D721Med (cell line): ENCODE measurements at places on chromosomes 1 and 21.

DNA sequence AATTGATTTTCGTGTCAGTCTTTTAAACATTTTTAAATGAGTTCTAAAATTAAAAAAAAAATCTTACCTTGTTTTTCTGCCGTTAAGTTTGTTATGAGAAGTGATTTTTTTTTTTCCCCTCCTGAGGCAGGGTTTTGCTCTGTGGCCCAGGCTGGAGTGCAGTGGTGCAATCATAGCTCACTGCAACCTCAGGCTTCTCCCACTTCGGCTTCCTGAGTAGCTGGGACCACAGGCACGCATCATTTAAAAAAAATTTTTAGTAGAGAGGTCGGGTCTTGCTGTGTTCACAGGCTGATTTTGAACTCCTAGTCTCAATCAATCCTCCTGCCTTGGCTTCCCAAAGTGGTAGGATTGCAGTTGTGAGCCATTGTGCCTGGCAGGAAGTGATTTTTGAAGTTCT is 41.1 kb downstream of the MTR start:
- no peak for DNase-seq

GRCh38 chr1:3001471-3002348 is 19.6 kb upstream of the ACTRT2 start:
- no peak for DNase-seq

DNA sequence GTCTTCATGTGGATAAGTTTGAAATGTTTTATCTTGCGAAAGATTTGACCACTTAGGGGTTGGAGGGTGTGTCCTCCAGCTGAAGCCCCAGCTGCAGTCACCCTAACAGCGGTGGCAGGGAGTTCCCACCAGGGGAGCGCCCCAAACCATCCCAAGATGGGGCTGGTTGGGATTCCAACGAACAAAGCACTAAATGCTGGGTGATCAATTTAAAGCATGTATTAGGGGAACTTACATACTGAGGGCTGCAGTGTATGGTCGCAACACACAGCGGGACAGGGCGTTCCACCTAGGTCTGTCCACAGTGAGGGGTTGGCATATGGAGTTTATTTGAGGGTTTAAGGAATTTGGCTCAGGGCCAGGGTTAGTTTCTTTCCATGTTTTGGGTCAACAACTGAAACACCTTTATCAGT is 26.3 kb downstream of the SLC37A1 start:
- DNase-seq: no peak

DNA sequence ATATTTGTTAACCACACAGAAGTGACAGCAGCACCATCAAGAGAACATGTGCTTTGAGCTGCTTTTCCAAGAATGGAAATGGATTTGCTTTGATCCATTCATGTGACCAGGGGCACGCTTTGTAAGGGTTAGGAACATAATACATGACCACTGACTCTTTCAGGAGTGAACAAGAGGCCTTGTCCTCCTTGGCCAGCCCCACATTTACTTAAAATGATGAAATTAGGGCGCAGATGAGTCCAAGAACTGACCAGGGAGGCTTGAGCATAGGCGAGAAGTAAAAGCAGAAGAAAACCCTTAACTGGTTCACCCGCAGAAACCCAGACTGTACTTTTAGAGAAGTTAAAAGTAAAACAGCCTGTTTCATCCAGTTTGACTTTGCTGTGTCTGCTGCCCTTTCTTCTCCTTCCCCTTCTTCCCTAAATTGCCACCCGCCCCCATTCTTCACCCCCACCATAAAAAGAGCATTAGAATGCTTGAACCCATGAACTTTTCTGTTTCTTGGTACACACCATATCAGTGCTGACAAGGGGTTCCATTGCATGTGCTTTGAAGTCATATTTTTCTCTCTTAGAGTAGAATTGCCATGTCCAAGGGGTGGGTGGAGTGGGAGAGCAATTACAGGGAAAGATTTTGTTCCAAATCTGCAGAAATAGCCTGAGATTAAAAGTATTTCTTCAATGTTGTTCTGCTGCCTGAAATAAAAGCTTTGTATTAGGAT is 2.6 kb upstream of the GLUL start:
- no peak for DNase-seq

DNA sequence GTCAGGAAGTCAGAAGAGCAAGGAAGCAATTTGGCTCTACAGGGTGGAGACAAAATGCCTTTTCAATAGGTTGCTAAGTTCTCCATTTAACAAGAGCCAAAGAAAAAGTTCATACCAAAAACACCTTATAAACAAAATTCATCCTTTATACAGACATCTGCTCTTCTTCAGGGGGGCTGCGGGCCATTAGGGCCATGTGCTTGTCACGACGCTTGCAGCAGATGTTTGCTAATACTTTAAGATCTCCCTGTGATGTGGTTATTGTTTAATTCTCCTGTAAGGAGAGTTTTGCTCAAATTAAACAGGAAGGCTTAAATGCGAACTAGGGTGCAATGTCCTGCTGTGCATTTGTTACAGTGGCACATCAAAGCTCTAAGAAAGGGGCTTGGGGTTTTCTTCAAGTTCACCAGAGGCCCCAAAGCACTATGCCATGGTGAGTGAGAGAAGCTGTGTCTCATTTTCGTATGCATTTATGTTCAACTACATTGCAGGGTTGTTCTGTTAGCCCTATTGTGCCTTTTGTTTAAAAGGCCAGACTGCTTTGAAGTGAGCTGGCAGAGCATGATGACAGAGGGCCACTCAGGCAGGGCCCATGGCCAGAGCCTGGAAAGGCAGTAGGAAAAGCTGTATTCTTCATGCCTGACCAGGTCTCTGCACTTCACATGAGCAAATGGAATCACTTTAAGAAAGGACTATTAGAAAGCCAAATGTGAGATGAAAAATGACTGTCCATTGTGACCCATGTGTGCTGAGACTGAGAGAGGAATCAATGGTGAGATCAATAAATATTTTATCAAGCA is 24.8 kb upstream of the NTPCR start:
- DNase-seq: no peak
